ENCODE measurements at places on chromosomes 5 and 9.

DNA sequence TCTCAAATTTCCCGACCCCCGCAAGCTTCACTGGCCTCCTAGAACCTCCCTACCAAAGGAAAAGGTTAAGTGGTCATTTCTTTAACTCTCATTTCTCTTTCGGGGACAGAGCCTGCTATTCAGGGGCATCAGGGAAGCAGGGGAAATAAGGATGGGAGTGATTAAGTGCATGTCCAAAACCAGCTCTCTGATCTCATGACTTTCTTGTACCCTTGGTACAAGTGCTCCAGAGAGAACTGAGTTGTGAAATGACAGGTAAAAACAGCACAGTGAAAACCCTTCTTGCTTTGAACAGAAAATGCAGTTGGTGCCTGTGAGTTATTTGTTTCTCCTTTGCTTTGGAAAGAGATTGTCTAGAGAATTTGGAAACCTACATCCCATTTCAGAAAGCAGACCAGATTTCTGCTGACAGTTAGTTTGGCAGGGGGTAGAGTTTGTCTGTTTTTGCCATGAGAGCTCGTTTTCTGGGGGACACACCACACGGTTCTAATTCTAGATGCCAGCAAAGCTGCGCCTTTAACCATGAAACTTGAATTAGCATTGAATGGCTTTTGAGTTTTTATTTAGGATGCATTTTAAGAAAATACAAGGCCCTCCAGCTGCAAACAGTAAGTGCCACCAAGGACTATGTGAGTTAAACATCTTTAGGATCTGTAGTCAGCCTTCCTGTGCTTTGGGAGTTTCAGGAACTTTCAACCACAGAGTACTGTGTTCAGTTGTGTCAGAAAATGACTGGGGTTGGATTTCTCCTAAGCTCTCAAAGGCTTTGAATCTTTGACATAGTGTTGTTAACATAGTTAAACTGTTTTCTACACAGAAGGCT lies 161.7 kb upstream of the LHFPL2 start:
- DNase-seq: no peak

- DNase-seq: no peak
Measured at GRCh38 chr9:1522219-1522767, 472.1 kb downstream of the DMRT2 start.

GRCh38 chr9:16681652-16681987 lies 188.8 kb downstream of the BNC2 start:
- DNase-seq: no peak

DNA sequence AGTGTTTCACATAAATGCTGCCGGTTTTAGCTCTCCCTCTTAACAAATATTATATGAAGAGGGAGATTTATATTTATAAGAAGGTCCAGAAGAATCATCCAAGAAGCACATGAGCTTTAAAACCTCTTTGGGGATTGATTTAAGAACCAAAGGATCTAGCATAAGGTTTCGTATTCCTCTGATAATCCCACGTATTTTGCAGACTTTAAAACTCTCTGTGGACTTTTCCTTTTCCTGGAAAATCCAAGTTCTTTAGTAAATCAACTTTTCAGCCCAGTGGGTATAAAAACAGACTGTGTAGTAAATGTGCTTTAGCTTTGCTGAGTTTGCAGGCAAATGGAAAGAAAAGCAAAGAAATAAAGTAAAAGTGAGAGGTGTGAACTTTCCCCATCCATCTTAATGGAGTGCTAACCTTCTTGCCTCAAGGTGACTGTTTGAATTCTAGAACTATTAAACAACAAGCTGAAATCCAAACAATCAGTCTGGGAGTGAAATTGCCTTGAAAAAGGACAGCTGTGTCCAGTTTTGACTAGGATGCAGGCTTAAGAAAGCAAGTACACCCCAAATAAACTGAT lies 363.4 kb upstream of the SLC24A2 start:
- DNase-seq: no peak

GRCh38 chr9:68919661-68920060 lies 94.3 kb downstream of the PRKACG start:
- no peak for DNase-seq

Measured in activated CD8-positive, alpha-beta memory T cell treated with anti-CD3 and anti-CD28 coated beads for 4 hours (primary cell).